Stimulated activated CD4-positive, alpha-beta T cell treated with anti-CD3 and anti-CD28 coated beads, Interleukin-2, amount 100 ng/mL, for 24 hours (primary cell): ENCODE measurements at places on chromosomes 3 and 15.

GRCh38 chr3:120338517-120338916, 10.6 kb downstream of the LRRC58 start:
- DNase-seq: no peak

- no peak for DNase-seq
Measured at GRCh38 chr15:88776646-88777045, 26.6 kb upstream of the ACAN start.

- DNase-seq: no peak
Measured at GRCh38 chr3:190083635-190084034, 37.1 kb downstream of the P3H2 start.

DNA sequence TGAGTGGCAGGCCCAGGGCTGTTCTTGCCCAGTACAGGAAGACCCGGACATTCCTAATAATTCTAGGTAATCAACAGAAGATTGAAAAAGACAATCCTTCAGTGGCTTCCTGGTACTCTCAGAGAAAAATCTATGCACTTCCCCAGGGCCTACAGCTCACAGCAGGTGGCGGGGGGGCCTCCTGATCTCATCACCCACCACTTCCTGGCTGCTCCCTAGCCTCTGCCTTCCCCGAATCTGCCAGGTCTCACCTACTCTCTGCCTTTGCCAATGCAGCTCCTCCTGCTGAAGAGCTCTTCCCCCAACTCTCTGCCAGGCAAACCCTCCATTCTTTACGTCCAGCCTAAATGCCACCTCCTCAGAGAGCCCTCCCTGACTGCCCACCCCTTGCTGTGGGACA, 37.5 kb downstream of the EHD4 start:
- DNase-seq: peak; percentile 69

GRCh38 chr3:15989419-15989818, 185.1 kb upstream of the GALNT15 start:
- DNase-seq: no peak

- DNase-seq: peak; percentile 59
Measured at GRCh38 chr3:106333911-106334618, 465.3 kb upstream of the CBLB start.

DNA sequence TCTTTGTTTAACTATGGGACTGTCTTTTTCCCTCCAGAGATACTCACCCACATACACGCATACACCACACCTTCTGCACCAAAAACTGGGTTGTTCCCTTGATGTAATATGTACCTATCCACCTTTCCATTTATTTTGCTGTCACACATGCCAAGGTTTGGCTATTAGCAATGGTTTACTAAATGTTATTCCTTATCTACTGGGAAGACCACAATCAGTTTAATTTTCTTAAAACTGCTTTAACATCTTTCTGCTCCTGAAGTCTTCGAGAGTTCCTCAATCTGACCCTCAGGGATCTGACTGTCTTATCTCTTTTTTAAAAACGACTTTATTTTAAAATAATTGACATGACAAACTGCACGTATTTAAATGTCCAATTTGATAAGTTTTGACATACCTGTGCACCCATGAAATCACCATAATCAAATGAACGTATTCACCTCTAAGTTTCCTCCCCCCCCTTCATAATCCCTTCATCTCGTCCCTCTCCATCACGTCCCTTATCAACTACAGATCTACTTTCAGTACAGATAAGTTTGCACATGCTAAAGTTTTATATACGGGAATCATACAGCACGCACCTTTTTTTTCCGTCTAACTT, 805 bp upstream of the TRPM7 start:
- no peak for DNase-seq

- DNase-seq: no peak
Measured at GRCh38 chr3:151596940-151597339, 136.1 kb upstream of the IGSF10 start.

- DNase-seq: no peak
Measured at GRCh38 chr3:64687781-64688604, at the start of gene ADAMTS9. Gene ADAMTS9, minus strand, starts transcription at chr3:64688000. Its CDS starts 343 bp downstream, at chr3:64687657.

- no peak for DNase-seq
Measured at GRCh38 chr3:127062926-127063325, 80.0 kb downstream of the PLXNA1 start.

DNA sequence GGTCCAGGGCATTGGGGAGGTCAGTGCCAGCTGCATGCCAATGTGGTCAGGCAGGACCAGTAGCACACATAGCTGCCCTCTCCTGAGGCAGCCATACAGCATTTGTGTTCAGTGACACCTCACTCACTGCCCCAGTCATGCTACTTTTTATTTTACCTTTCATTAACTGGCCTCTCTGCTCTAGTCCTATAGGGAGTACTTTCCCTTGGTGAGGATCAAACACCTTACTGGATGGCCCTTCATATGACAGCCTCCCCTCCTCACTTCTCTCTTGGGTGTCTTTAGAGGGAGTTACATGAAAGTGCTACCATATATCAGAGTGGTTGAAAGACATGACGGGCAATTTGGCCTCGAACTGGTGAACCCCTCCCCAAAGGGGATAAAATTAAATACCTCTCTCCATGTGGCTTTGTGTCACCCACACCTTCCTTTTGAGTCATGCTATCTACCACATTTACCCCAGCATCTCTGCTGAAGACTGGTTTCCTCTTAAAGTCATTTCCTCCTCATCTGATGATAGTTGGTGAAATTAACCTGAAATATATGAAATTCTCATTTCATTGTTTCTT, 17.6 kb downstream of the RLBP1 start:
- DNase-seq: peak; percentile 27

DNA sequence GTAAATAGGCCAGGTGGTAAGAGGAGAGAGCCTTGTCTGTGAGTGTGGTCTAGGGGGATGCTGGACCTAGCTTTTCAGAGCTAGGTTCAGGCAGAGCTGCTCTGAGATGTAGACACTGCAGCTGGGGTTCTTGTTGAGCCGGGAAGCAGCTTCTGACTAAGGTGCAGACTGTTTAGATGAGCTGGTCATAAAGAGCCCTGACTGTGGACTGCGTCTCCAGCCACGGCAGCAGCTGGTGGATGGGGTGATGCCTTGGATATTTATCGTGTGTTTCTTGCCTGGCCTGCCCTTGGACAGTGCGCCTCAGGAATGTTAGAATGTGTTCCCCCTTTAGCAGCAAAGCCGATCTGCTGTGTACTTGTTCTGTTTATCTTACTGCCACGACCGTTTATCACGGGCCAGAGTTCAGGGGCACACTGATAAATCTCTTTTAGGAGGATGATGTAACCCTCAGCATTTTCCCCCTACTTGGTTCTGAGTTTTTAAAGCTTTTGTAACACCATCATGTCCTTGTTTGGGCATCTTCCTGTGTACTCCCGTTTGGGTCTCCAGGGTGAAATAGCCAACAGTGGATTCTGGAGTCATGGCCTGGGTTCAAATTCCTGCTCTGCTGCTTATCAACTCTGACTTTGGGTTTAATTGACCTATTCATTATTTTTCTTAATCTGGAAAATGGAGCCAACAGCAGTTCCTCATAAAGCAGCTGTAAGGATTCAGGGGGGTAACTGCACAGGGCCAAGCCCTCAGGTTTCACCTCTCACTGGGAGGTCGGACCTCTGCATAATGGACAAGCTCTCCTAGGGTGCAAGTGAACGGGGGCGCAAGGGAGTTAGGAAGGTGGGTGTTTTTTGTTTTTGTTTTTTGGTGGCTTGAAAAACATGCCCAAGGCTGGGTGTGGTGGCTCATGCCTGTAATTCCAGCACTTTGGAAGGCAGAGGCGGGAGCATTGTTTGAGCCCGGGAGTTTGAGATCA, 51.4 kb downstream of the FLNB start:
- no peak for DNase-seq

- no peak for DNase-seq
Measured at GRCh38 chr3:146382386-146382785, 87.0 kb downstream of the PLSCR2 start.

DNA sequence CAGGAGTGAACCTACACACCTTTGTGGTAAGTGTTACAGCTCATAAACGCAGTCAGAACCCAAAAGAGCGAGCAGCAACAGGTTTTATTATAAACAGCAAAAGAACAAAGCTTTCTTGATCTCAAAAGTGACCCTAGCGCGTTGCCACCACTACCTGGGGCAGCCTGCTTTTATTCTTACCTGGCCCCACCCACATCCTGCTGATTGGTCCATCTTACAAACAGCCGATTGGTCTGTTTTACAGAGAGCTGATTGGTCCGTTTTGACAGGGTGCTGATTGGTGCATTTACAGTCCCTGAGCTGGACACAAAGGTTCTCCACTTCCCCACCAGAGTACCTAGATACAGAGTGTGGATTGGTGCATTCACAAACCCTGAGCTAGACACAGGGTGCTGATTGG, 143.1 kb downstream of the ARRDC4 start:
- DNase-seq: no peak

DNA sequence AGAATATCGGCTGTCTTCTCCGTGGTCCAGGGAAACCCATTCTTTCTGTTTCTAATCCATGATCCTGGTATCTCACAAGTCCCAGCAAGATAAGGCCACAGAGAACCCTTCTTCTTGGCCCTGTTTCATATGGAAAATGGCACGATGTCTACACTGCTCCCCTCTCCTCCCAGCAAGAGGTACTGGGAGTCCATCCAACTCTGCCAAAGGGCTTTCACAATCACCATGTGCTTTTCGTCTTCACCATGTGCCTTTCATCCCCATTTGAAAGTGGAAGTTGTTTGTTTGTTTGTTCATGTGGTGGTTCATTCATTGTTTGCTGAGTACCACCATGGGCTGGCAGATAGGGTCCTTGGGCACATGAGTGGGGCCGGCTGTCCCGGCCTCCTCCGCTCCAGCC, 5.5 kb downstream of the ITIH3 start:
- DNase-seq: no peak

DNA sequence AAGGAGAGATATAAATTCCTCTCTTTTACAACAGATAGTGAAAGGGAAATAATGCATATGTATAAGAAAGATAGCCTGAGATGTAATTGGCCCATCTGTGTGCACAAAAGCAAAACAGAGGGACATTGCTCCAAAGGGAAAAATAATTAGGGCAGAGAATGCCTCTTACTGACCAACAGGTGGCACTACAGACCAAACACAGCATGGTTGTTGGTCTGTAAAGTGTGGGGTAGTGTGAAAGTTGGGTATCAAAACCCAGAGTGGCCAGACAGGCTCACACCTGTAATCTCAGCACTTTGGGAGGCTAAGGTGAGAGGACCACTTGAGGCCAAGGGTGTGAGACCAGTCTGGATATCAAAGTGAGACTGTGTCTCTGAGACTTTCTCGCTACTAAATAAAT, 4.5 kb upstream of the TLNRD1 start:
- no peak for DNase-seq

- DNase-seq: no peak
Measured at GRCh38 chr3:132730891-132731580, 8.8 kb upstream of the NPHP3 start.

GRCh38 chr15:49031804-49032203, 14.4 kb downstream of the SECISBP2L start:
- no peak for DNase-seq

GRCh38 chr3:116198087-116198486, 247.2 kb downstream of the LSAMP start:
- DNase-seq: no peak

- DNase-seq: no peak
Measured at GRCh38 chr15:29106116-29106515, 163.5 kb downstream of the NSMCE3 start.

GRCh38 chr3:188362405-188362831, 208.5 kb downstream of the LPP start:
- DNase-seq: no peak

DNA sequence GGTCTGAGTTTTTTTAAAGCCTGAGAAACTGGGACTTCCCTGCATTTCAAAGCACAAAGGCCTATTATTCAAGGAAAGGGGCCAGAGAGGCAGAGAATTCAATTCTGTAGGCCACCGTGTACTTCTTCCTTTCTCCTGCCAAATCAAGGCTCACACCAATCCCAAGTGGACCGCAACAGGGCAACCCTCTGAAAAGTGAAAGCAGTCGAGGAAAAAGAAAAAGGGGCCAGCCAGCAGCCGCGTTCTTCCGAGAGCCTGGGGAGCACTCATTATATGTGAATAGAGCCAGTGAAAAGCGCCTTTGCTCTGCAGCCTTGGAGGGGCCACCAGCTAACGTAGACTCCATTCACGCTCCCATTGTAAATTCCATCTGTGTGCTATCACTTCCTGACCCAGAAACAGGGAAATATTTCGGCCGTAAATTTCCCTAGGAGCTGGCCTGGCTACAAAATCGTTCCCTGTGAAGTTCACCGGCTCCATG, 45.9 kb upstream of the THUMPD3 start:
- DNase-seq: no peak

- DNase-seq: no peak
Measured at GRCh38 chr15:45495588-45495987, 27.0 kb downstream of the SLC30A4 start.

DNA sequence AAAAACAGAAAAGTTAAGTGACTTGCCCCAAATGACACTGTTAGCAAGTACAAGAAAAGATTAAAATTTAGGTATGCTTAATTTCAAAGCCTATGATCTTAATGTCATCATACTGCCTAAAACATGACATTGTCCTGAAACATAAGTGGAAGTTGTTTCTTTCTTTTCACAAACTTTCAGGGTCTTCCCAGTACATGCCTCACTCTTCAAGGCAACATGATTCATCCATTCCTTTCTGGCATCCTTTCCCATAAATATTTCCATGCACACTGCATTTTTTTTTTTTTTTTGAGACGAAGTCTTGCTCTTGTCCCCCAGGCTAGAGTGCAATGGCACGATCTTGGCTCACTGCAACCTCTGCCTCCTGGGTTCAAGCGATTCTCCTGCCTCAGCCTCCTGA, 42.5 kb upstream of the KPNA4 start:
- no peak for DNase-seq

GRCh38 chr15:98734466-98735199, 86.3 kb downstream of the IGF1R start:
- no peak for DNase-seq

DNA sequence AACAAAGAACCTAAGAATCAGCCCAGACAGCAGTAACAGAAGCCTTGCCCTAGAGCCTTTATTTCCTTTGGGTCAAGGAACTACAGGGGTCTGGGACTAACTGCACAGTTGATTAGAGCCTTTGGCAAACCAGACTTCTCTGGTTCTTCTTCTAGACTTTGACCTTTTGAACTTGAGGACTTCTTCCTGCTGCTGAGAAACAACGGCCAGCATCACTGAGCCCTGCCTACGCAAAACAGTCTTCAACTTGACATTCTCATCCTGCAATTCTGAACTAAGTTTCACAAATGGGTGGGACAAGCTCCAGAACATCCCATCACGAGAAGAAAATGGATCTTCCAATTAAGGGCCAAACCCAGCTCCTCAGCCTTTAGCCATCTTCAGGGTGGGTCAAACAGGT, 31.4 kb downstream of the CMTM6 start:
- no peak for DNase-seq
